ENCODE measurements at places on chromosomes 7 and 10.

GRCh38 chr10:72449941-72450441 is 95.3 kb upstream of the DNAJB12 start:
- no peak for DNase-seq

GRCh38 chr7:15828881-15829280 is 142.4 kb upstream of the MEOX2 start:
- DNase-seq, result no peak

DNA sequence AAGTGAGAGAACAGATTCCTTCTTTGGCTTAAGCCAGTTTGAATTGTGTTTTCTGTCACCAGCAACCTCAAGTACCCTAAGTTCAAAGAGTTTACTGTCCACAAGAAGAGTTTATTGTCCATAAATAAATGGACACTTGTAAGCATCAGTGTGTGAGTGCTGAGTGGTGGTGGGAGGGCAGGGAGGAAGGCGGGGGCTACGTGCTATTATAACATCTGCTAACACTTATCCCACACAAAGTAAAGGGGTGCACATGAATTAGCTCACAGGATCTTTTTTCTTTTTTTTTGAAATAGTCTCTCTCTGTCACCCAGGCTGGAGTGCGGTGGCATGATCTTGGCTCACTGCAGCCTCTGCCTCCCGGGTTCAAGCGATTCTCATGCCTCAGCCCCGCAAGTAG is 87.2 kb downstream of the MICALL2 start:
- no peak for DNase-seq

DNA sequence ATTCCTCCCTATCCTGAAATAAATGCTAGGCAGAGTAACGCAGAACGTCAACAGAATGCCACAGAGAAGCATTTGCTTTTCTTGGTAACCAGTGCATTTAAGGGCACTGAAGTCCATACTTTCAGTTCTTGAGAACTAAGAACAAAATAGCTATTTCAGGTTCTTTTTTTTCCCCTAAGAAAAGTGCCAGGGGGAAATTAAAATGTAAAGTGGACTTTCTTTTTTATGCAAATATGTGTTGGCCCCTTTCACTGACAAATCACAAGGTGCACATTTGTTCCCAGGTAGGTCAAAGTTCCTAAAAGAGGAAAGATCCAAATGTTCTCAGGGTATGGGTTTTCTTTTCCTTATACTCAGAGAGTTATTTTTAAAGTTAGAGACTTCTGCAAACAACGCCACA is 151.5 kb downstream of the HPSE2 start:
- DNase-seq, result no peak

GRCh38 chr10:76112826-76113150 is 681.4 kb downstream of the LRMDA start:
- no peak for DNase-seq

DNA sequence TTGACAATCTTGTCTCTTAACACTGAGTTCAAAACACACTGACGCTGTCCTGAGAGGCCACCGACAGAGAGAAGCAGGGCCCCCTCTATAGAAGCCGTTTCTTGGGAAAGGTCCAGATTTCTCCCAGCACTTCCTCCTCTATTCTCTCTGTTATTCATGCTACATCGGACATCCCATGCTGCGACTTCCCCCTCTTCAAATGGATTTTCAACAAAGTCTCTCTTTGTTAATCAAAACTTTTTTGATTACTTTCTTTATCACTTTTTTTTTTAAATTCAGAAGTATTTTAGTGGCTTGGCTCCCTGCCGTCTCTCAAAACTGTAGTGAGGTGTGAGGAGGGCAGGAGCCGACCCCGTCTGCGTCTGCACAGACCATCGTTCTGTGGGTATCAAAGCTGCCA is 298.9 kb upstream of the PITRM1 start:
- DNase-seq, result no peak

DNA sequence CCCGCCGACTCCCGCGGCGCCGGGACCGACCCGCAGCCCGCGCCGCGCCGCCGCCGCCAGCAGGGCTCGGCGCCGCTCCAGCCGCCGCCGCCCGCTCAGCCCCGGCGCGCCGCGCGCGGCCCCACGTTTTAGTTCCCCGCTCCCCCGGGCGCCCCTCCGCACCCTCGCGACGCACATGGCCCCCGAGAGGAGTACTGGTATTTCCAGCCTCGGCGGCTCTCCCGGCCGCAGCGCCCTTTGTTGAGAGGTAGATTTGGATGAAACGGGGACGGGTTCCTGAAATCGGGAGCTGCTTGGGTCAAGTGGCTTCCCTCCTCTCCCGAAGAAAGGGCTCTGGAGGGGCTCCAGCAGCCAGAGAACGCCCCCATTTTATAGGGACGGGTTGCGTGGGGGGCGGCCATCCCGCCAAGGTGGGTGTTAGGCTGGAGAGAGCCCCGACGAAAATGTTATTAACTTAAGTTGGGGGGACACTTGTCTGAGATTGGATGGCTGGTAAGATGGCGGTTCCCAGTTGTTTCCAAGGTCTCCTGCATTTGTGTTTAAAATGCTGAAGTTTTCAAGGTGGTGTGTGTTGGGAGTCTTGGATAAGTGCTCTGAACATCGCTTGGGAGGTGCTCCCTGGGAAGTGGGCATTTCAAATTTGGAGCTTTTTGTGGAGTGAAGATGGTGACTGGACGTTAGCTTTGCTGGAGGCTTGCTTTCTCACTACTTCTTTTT is 1.2 kb downstream of the BMI1 start:
- DNase-seq, result no peak

DNA sequence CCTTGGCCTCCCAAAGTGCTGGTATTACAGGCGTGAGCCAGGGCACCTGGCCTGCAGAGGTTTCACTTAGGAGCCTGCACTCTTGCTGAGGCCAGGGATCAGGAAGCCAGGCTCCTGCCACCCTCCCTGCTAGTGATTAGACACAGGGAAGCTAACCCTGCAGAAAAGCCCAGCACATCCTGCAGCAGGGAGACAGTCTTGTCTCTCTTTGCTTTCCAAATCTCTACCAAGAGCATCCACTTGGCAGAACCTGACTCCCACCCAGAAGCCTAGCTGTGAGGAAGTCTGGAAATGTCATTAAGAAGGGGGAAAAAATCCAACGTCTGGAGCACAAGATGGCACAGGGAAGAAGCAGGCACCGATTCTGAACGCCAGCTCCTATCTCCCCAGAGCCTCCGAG is 8.0 kb upstream of the FAM171A1 start:
- DNase-seq, result no peak

- DNase-seq, result no peak
Measured at GRCh38 chr10:47141349-47141748, 158.6 kb upstream of the GDF10 start.

GRCh38 chr10:128054163-128054970 is 71.9 kb downstream of the MKI67 start:
- no peak for DNase-seq

- no peak for DNase-seq
Measured at GRCh38 chr10:112588225-112588990, 141.4 kb downstream of the VTI1A start.

DNA sequence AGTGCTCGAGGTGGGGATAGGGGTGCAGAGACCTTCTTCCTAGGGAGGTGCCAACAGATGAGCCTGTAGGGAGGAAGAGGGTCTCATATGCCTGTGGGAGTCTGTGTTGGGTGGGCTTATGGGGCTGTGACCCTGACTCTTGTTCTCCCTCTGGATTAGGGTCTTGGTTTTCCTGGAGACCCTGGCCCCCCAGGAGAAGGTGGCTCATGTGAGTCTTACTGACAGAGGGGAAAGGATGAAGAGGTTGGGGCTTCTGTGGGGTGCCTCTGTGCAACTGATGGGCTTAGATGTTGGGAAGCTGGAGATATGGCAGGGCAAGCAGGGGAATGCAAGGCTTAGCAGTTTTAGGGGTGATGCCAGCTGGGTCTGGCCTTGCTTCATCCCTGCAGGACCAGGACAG is 20.2 kb upstream of the VOPP1 start:
- no peak for DNase-seq

DNA sequence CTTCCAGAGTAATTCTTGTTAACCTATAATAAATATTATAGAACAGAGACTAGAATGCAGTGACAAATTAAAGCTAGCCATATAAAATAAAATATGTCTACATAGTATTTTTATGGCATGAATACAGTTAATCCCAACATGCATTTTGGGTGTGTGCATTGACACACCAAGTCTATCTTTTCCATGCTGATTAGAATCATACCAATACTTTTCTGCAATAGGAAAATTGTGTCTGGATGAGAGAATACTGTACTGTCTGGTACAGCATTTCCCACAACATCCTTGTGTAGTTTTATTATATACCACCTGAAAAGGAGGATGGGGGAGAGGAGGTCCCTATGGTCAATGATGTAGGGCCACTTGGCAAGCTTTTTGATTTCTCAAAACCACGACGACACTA is 100.3 kb downstream of the ARHGAP21 start:
- DNase-seq, result no peak

DNA sequence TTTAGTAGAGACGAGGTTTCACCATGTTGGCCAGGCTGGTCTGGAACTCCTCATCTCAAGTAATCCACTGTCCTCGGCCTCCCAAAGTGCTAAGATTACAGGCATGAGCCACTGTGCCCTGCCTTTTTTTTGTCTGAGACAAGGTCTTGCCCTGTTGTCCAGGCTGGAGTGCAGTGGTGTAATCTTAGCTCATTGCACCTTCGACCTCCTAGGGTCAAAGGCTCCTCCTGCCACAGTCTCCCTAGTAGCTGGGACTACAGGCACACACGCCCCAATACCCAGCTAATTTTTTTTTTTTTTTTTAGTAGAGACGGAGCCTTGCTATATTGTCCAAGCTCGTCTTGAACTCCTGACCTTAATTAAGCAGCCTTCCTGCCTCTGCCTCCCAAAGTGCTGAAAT is 26.8 kb upstream of the SUPV3L1 start:
- no peak for DNase-seq

GRCh38 chr10:23968301-23968700 is 240.6 kb upstream of the KIAA1217 start:
- no peak for DNase-seq

DNA sequence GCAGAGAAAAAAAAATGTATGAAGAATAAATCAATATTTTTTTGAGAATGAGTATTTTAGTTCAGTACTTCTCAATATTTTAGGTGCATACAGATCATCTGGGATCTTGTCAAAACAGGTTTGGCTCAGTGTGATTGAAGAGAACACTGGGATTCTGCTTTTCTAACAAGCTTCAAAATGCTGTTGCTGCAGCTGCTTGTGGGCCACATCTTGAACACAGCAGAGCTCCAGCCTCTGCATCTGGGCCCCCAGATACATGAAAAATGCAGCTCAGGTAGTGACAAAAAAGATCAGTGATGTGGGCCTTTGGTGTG is 1177.1 kb upstream of the C7orf33 start:
- DNase-seq, result no peak

- no peak for DNase-seq
Measured at GRCh38 chr10:52229291-52229931, 84.7 kb upstream of the DKK1 start.

GRCh38 chr7:39605087-39605486 is 18.3 kb upstream of the RALA start:
- DNase-seq, result no peak

DNA sequence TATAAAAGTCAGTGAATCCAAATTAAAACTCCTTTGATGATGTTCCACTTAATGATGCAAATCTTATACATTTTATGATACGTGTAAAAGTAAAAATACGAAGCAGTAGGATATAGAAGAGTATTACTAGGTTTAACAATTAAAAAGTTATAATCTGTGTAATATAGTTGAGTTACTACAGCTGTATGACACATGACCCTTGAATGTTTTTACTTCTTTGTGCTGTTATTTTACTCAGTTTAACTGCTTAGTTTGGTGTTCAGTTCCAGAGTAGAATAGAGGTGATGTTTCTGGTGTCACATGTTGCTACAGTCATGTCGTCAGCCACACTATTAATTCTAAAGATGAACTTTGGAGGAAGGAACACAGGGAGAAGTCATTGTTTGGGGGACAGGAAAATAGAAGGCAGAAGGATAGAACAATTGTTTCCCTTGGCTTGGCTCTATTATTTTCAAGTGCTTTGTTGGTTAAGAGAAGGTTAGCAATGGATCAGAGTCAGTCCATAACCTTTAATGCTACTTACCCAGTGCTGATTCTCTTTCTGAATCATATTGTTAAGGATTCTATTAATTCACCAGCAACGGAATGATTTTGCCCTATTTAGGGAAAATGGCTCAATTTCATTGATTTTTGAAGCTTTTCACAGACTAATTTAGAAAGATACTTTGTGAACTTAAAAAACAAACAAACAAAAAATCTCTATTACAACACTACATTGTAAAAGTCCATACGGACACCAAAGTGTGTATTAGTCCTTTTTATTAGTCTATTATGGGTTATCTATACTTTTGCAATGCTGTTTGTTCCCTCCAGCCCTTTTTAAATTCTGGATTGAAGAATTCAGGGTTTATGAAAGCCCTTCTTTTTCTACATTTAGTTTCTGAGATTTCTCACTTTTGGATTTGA is 73.4 kb downstream of the CPED1 start:
- DNase-seq, result no peak

DNA sequence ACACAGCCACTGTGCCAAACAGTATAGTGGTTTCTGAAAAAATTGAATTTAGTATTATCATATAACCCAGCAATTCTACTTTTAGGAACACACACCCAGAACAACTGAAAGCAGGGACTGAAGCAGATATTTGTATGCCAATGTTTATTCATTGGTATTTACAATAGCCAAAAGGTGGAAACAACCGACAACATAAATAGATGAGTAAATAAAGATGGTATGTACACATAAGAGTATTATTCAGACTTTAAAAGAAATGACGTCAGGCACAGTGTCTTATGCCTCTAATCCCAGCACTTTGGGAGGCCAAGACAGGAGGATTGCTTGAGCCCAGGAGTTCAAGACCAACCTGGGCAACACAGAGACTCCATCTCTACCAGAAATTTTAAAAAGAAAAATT is 7.2 kb downstream of the CDCA7L start:
- DNase-seq, result peak; percentile 51

- no peak for DNase-seq
Measured at GRCh38 chr7:18700147-18700546, 204.6 kb downstream of the HDAC9 start.

- DNase-seq, result no peak
Measured at GRCh38 chr10:73408061-73408460, 5.8 kb downstream of the ANXA7 start.

GRCh38 chr10:115975506-115975905 is 297.5 kb downstream of the GFRA1 start:
- DNase-seq, result no peak

GRCh38 chr7:16099302-16099849 is 322.0 kb downstream of the CRPPA start:
- no peak for DNase-seq

- no peak for DNase-seq
Measured at GRCh38 chr7:93949423-93949822, 27.9 kb downstream of the GNG11 start.

GRCh38 chr10:70267161-70267933 is 16.5 kb downstream of the NPFFR1 start:
- DNase-seq, result peak; percentile 55
